Activated gamma-delta T cell (primary cell): ENCODE measurements at places on chromosomes 12 and 14.

- DNase-seq, result no peak
Observed at GRCh38 chr12:108551535-108551934, 9.4 kb downstream of the SART3 start.

- no peak for DNase-seq
Observed at GRCh38 chr14:101808894-101809670, 47.6 kb downstream of the PPP2R5C start.

- no peak for DNase-seq
Observed at GRCh38 chr12:105294161-105294560, 36.3 kb upstream of the C12orf75 start.

- peak; percentile 74 for DNase-seq
Observed at GRCh38 chr12:52006726-52007157, at the start of gene TAMALIN. TAMALIN (plus strand) TSS chr12:52006946; CDS start chr12:52007020, 74 bp downstream.

DNA sequence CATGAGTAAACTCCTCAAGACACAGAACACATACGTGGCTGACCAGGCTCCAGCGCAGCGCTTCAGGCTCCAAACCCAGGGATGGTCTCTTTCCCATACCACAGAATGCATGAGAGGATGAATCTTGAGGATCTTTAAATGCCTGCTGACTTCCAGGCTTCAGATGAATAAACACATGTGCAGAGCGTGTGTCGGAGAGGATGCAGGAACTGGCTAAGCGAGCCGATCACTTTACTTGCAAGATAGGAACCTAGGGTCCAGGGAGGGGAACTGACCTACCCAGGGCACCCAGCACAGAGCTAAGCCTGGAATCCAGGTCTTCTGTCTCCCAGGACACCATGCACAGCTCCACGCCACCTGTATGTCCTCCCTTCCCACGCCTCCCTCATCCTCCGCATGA lies 209.8 kb downstream of the BCL11B start:
- no peak for DNase-seq

- DNase-seq, result no peak
Observed at GRCh38 chr12:10372559-10372958, 17.3 kb downstream of the KLRK1 start.

DNA sequence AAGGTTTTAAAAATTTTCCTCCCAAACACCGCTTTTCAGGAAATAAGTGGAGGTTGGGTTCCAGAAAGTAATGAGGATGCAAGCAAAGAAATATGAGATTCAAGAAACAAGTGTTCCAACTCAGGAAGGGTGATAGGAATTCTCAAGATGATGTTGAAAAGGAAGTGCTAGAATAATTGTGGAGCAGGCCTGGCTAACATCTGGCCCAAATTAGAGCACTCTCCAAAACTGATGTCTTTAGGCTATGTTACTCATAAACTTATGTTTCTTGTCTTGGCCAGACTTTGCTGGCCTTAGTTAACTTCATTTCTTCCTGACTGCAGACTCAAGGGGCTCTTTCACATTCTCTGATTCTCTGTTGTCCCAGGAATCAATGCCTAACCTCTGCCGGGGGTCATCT lies 116.3 kb downstream of the TMTC3 start:
- DNase-seq, result no peak

DNA sequence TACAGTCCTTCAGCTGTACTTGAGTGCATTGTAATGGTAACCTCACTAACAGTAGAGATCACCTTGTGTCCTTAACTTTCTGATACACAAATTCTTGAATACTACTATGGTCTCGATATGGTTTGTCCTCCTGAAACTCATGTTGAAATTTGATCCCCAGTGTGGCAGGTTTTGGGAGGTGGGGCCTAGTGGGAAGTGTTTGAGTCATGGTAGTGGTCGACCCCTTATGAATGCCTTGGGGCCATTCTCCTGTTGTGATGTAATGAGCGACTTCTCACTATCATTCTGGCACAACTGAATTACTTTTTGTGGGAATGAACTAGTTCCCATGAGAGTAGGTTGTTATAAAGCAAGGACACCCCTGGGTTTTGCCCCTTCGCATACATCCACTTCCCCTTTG lies 52.3 kb downstream of the IPO8 start:
- no peak for DNase-seq

GRCh38 chr12:93363841-93364297 lies 13.9 kb upstream of the NUDT4 start:
- no peak for DNase-seq

DNA sequence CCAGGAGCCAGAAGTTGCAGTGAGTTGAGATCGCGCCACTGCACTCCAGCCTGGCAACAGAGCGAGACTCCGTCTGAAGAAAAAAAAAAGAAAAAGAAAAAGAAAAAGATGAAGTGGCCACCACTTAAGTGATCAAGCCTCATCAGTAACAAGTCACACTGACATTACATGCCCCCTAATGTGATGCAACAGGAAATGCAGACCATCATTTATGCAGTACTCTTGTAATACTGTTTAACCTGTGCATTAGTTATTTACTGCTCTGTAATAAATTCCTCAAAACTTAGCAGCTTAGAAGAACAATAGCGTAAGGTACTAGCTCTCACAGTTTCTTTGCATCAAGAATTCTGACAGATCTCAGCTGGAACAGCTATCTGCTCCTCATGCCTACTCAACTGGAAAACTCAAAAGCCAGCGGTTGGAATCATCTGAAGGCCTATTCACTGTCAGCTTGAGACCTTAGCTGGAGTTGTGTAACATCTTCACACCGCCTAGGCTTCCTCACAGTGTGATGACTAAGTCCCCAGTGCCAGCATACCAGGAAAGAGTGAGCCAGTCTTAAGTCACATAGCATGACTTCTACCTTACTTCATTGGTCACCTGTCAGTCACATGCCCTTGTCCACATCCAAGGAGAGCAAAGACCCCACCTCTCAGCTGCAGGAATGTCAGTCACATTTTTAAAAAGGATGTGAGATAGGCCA lies 31.5 kb downstream of the EPS8 start:
- DNase-seq, result no peak

- no peak for DNase-seq
Observed at GRCh38 chr14:24789378-24789884, 155.4 kb upstream of the GZMB start.

DNA sequence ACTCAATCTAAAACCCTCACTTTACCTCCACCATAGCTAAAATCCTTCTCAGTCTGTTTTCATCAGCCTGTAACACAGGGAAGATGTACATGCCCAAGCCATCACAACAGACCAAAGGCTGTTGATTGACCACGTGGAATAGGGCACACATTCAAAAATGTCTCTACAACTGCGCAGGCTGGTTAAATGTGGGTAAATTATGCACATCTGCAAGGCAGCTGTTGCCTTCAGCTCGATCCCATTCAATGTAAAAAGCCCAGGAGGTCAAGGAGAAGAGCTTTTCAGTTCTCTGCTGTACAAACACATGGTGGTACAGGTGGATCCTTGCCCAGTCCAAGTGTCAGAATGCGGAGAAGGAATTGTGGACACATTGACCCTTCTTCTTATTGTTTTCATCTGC lies 354.0 kb downstream of the FLRT2 start:
- no peak for DNase-seq

DNA sequence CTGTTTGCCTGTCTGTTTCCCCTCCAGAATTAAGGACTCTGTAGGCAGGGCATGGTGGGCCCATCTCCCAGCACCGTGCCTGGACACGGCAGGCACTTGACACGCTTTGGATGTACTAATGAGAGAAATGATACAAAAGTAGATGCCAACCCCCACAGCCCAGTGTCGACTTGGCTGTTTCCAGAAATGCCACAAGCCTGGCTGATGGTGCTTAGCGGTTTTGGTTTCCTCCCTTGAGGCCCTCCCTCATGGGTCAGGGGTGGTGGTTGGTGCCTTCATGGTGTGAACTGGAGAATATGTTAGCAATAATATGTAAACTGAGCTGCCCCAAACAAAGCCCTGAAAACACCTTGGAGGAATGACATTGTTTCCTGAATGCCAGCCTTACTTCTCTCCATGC lies 55.5 kb upstream of the ESRRB start:
- no peak for DNase-seq

DNA sequence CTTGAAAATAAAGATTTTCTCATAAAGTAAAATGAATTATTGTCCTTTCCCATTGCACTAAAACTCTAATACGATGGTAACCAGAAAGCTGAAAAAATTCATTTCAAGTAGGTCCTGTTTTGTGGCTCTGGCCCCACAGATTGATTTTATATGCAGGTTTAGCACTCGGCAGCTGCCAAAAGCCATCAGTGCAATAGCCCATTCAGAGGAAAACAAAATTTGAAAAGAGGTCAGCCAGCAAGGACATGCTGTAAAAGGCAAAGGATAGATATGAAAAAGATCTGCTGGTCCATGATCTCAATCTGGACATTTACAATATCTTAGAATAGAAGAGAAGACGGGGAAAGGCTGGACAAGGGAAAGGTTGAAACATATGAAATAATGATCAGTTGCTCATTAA lies 414.8 kb upstream of the NOVA1 start:
- no peak for DNase-seq

DNA sequence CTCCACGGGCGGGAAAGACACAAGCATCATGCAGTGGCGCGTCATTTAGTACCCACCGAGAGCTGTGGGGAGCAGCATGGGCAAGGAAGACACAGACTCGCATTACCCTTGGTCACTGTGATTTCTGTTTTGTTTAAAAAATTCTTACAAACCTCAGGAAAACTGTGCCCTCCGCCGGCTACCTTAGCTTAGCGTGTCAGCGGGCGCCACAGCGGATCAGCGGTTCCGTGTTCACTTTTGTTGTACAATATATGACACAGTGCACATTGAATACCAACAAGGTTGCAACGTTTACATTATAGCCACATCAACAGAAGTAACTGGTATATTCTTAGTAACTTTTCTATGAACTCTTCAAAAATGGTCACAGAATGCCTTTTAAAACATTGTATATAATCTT lies 125.2 kb upstream of the EVL start:
- no peak for DNase-seq

DNA sequence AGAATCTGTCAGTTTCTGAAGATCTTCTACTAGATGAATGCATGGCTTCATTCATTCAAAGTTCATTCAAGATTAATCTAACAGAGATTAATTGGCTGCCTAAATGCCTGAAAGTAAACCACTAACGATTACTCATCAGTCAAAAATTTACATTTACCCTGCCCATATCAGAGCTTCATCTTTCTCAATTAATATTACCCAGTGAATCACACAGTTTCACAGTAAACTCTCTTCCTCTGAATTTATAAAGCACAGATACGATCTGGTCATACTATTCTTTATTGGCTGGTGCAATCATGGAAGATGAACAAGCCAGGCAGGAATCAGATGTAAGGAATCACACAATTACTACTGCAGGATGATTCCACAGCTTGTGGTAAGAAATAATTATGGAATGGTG lies 377.7 kb downstream of the SLC16A7 start:
- DNase-seq, result no peak

GRCh38 chr14:99964979-99965378 lies 100.2 kb upstream of the EVL start:
- DNase-seq, result no peak

- no peak for DNase-seq
Observed at GRCh38 chr12:93727195-93727811, 50.1 kb downstream of the CRADD start.

- DNase-seq, result no peak
Observed at GRCh38 chr14:75022655-75023054, 19.9 kb downstream of the EIF2B2 start.

GRCh38 chr14:52703225-52703624 lies 3.8 kb upstream of the PSMC6 start:
- DNase-seq, result no peak

- DNase-seq, result no peak
Observed at GRCh38 chr14:55957950-55958349, 160.3 kb upstream of the PELI2 start.

DNA sequence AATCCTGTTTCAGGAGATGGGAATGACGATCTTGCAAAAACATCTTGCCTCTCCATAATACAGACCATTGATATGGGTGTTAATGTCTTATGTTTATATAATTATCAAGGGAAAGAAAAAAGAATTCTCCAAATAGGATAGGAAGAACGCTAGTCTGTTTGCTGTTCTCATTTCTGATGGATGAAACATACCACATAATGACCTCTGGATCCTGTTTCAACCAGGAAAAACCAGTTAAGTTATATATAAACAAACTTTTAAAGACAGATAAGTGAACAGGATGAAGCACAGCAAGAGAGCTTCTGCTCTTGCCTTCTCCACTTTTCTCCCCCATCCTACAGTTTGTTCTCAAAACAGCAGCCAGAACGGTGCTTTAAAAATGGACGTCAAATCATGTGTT lies 27.8 kb downstream of the COQ6 start:
- no peak for DNase-seq

DNA sequence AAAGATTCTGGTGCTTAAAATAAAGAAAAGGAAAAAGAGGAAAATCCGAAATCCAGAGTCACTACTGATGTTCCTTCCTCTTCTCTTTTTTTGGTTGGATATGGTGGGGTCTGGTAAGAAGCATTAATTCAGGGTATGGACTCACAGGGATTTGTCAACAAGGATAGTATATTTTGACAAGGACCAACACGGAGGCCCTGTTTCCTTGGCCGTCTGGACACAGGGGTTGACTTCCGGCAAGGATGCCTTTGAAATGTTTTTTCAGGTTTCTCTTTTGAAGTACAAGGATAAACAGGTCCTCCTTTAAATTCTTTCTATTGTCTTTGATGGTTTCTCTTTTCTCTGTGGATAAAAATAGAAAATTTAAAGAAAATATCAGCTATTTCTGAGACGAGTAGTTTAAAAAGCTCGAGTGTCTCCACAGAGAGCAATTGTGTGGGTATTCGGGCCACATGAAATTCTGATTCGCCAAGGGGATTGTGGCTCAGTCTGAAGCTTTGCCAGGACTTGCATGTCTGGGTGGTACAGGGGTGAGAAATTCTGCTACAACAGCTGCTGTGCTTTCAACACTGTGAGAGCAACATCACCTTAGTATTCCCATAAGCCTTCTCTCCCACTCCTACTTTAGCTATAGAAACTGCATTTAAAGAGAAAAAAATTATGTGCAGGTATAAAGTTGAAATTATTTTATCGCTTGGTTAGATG lies 88.5 kb upstream of the CSRP2 start:
- DNase-seq, result no peak

DNA sequence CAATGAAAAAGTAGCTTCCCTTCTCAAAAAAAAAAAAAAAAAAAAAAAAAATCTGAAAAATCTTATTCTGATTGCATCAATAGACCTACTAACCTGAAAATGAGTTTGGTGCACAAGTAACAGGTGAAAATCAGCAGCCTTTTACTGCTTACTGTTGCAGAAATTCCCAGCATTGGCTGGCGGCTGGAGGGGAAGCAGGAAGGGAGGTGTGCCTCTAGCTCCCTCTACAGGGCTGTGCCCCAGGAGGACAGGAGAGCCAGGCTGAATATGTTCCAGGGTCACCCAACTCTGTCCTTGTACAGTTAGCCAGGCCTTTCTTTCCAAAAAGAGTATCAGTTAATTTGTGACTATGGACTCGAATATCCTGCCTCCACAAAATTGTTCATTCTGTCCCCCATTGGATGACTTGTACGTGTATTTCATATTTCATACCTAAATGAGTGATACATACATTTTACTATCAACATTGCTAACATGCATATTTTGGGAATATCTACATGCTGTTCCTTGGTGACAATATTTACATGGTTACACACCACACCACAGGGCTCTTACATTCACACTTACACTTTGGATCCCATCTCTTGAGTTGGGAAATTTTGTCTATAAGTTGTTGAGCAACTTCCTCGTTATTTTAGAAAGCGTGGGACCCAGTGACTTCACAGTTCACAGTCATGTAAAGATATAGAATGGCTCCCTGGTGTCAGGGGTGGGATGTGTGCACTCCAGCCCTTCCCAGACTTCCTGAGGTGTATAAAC lies 124.8 kb downstream of the SAMD4A start:
- no peak for DNase-seq

GRCh38 chr12:116390401-116391335 lies 113.2 kb upstream of the MED13L start:
- DNase-seq, result no peak
